SK-N-SH treated with all-trans-retinoic acid at 6 μM for 48 hours (cell line): ENCODE measurements at places on chromosomes 16 and 17.

GRCh38 chr16:30028438-30029076 is 2.5 kb downstream of the TLCD3B start:
- no peak for ATAC-seq

DNA sequence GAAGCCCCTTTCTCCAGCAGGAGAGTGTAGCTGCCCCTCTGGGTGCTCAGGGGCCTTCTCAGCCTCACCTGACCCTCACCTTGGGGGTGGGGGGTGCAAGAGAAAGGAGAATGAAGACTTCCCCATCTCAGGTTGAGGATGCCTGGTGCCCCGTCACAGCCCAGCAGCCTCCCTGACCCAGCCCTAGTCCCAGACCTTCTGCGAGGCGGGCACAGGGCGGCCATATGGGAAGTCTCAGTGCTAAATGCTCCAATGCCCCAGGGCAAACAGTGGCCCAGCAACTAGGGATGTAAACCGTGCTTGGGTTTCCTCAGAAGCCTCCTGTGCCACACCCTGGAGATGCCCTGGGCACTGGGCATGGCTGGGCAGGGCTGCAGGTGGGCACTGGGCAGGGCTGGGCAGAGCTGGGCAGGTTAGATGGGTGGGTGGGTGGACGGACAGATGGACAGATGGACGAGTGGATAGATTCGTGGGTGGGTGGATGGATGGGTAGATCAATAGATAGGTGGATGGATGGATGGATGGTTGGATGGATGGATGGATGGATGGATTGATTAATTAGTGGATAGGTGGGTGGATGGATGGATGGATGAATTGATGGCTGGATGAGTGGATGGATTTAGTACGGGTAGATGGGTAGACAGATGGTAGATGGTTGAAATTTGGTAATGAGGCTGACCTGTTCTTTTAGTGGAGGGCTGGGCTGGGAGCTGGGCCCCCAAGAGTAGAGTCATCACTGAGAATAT is 16.8 kb downstream of the TPSD1 start:
- peak; percentile 34 for ATAC-seq

- ATAC-seq, result no peak
Observed at GRCh38 chr17:18121144-18121910, 12.8 kb downstream of the MYO15A start.

DNA sequence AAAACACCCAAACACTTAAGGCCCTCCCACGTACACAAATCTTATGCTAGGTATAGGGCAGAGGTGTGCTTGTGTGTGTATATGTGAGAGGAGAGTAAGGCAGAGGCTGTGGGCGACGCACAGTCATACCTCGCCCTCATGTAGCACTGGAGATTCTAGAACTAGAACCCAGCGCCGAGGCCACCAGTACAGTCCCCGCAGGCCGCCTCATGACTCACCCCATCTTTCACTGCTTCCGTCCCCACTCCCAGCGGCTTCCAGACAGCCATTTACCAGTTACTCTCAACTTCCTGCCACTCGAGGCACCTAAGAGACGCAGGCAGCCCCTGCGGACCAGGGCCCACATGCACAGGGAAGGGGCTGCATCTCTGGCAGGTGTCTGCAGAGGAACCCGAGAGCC is 23.2 kb upstream of the CYTH1 start:
- ATAC-seq, result no peak

GRCh38 chr17:1724869-1725641 is 551 bp downstream of the WDR81 start:
- ATAC-seq, result peak; percentile 53

DNA sequence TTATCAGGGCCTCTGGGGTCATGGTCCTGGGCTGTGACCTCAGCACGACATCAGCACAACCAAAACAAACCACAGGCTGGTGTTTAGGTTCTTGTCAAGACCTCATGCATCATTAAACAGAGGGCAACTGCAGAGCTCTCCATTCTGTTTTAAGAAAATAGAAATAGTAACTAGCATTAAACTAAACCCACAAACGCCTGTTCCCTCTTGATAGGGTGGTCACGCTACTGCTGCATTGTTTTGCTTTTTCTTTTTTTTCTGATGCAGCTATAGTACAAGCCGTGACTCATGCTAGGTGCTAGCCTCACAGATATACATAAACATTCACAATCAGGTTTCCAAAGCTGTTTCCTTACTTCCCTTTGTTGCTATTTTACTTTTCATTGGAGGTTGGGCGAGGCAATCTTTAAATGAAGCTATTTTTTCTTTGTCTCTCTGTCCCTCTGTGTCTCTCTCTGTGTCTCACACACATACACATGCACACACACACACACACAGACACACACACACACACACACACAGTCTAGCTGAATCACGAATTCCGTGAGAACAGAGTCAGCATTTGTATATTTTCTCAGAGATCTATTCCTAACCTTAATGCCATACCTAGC is 310.3 kb downstream of the CDH13 start:
- no peak for ATAC-seq

- ATAC-seq, result no peak
Observed at GRCh38 chr16:50059111-50059510, 6.7 kb upstream of the HEATR3 start.
